T-helper 17 cell (primary cell): ENCODE measurements at places on chromosomes 2 and 18.

- H3K27ac ChIP-seq: no peak overlapping the region
- H3K27me3 ChIP-seq: peaks cover 45% of the 10 kb centered on the region
- H3K4me1 ChIP-seq: peaks cover 2% of the 10 kb centered on the region
- DNase-seq: no peak
Observed at GRCh38 chr2:224325941-224326340, 76.0 kb downstream of the FAM124B start.

DNA sequence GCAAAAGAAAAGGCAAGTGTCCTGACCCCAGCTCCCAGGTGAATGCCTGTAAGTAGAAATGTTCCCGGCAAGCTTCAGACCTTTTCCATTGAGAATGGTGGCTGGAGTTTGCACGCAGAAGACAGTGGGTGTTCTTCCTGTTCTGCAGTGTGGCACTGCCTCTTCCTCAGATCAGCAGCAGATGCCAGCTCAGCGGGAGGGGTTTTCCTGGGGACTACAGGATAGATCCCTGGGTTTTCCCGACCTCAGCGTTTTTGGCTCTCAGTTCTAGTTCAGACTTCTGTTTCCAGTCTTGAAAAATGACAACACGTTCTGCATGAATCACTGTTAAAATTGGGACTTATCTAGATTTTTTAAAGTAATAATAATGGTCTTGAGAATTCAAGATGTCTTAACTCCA, 39.2 kb downstream of the GRHL1 start:
- no peak for DNase-seq
- no peak overlapping the region for H3K27ac ChIP-seq
- peaks cover 10% of the 10 kb centered on the region for H3K4me1 ChIP-seq
- H3K4me3 ChIP-seq: no peak overlapping the region
- H3K36me3 ChIP-seq: no peaks in the 10 kb centered on the region
- H3K27me3 ChIP-seq: peaks cover 14% of the 10 kb centered on the region

GRCh38 chr2:165833156-165833555, 39.1 kb upstream of the GALNT3 start:
- no peak for DNase-seq
- no peak overlapping the region for H3K27ac ChIP-seq
- H3K4me1 ChIP-seq: no peaks in the 10 kb centered on the region
- H3K36me3 ChIP-seq: no peaks in the 10 kb centered on the region
- H3K4me3 ChIP-seq: no peak overlapping the region
- no peaks in the 10 kb centered on the region for H3K27me3 ChIP-seq

- no peaks in the 10 kb centered on the region for H3K36me3 ChIP-seq
- DNase-seq: no peak
- no peak overlapping the region for H3K4me3 ChIP-seq
- no peak overlapping the region for H3K27ac ChIP-seq
- H3K27me3 ChIP-seq: no peaks in the 10 kb centered on the region
Observed at GRCh38 chr2:59084326-59084725, 843.2 kb upstream of the FANCL start.

GRCh38 chr2:53183581-53183980, 584.0 kb upstream of the CHAC2 start:
- peaks cover 17% of the 10 kb centered on the region for H3K4me1 ChIP-seq
- H3K36me3 ChIP-seq: no peaks in the 10 kb centered on the region
- H3K4me3 ChIP-seq: no peak overlapping the region
- no peak for DNase-seq
- H3K27ac ChIP-seq: no peak overlapping the region

- H3K4me1 ChIP-seq: peaks cover 8% of the 10 kb centered on the region
- no peak overlapping the region for H3K4me3 ChIP-seq
- no peaks in the 10 kb centered on the region for H3K36me3 ChIP-seq
- H3K27ac ChIP-seq: no peak overlapping the region
- DNase-seq: no peak
Observed at GRCh38 chr2:7665880-7666279, 748.7 kb downstream of the RNF144A start.

DNA sequence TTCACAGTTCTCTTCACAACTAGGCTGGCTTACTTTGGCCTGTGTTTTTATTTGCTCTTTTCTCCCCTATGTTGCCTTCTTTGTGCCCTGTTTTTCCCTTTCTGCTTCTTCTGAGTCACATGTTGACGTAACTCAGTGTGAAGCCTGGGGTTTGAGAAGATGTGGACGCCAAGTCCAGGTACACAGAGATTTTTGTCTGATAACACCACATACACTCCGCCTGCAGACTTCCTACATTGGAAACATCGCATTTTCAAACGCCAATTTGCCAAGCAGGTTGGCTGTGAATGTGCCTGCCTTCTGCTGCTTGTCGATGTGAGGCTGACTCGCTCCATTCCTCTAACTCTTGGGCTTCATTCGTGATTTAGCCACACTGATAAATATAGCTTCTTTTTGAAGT, 62.6 kb upstream of the FN1 start:
- peaks cover 31% of the 10 kb centered on the region for H3K27me3 ChIP-seq
- no peak for DNase-seq
- no peak overlapping the region for H3K27ac ChIP-seq
- peaks cover 2% of the 10 kb centered on the region for H3K36me3 ChIP-seq
- H3K4me1 ChIP-seq: no peaks in the 10 kb centered on the region

DNA sequence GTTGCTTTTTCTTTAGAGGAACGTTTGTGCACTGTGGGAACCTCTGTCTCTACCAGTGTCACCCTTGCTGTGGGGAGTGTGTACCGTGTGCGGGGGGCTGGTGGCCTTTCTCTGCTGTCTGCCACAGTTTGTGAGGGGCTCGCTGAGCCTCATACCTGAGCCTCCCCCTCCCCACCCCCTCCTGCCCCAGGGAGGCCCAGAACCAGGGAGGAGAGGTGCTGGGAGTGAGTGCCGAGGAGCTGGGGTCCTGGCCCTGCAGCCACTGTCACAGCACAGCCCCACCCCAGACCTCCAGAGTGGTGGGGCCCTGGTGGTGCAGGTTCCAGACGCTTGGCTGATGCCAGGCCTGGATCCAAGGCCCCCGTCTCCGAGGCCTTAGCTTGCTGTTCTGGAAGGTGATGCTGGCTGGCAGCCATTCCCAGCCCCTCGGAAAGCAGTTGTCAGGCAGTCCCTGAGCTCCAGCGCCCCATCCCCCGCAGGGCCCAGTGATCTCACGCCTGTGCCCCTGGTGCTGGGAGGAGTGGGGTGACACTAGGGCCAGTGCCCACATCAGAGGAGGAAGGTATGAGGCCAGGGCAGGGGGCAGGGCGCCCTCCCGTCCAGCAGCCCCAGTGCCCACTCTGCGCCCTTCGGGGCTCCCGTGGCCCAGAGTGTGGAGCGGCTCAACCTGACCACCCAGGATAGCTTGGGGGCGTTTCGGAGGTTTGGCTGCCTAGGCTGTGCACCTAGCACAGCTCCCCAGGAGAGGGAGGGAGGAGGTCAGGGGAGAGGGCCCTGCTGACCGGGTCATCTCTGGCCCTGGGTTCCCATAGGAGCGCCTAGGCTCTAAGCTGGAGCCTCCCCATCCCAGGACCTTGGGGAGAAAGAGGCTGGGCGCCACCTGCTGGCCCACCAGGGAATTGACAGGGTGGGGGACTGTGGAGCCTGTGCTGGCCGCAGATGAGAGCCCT, 53.0 kb upstream of the ALPP start:
- H3K4me3 ChIP-seq: no peak overlapping the region
- H3K27me3 ChIP-seq: no peaks in the 10 kb centered on the region
- no peaks in the 10 kb centered on the region for H3K36me3 ChIP-seq

- no peaks in the 10 kb centered on the region for H3K4me1 ChIP-seq
- no peak overlapping the region for H3K4me3 ChIP-seq
- peaks cover 13% of the 10 kb centered on the region for H3K27me3 ChIP-seq
- H3K27ac ChIP-seq: no peak overlapping the region
Observed at GRCh38 chr2:175729049-175729706, 272.9 kb downstream of the LNPK start.

DNA sequence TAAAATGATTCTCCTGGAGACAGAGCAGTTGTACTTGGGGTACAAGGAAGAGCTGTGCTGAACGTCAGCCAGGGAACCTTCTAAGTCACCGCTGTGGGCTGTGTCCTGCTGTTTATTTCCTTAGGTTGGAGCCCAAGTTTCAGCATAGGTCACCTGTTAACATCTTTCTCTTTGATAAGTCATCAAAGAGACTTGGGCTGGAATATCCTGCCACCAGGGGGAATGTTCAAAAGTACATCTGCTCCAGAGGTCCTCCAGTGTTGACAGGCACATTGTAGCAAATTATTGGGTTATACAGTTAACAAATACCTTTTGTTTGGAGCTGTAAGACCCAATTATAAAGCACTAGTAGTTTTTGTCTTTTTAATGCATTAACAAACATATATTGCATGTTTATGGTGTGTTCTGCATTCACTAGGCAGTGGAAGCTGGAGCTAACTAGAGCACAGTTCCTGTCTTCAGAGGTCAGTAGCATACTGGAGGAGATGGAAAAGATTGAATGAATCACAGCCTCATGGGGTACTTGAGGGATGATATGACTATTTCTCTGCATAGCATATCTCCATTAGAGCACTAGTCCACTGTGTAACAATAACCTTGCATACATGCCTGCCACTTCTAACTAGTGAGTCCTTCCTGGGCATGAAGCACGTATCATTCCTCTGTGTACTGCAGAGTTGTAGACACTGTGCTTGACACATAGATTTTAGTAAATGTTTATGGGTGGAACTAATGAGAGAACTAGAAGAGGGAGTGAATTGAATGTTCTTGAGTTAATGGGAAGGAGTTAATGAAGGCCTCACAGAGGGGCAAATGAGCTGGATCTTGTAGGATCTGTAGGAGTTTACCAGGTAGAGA, 182.1 kb downstream of the AGAP1 start:
- no peak overlapping the region for H3K4me3 ChIP-seq
- no peak for DNase-seq
- H3K27ac ChIP-seq: no peak overlapping the region

GRCh38 chr2:119657466-119658145, 21.4 kb upstream of the TMEM177 start:
- peaks cover 2% of the 10 kb centered on the region for H3K36me3 ChIP-seq
- peaks cover 7% of the 10 kb centered on the region for H3K4me1 ChIP-seq
- no peak overlapping the region for H3K4me3 ChIP-seq
- no peak overlapping the region for H3K27ac ChIP-seq
- DNase-seq: no peak
- peaks cover 25% of the 10 kb centered on the region for H3K27me3 ChIP-seq

- H3K36me3 ChIP-seq: no peaks in the 10 kb centered on the region
- DNase-seq: peak; percentile 10
- peaks cover 37% of the 10 kb centered on the region for H3K27me3 ChIP-seq
- no peak overlapping the region for H3K4me3 ChIP-seq
- H3K27ac ChIP-seq: no peak overlapping the region
Observed at GRCh38 chr2:215931256-215931903, 82.0 kb downstream of the MREG start.

DNA sequence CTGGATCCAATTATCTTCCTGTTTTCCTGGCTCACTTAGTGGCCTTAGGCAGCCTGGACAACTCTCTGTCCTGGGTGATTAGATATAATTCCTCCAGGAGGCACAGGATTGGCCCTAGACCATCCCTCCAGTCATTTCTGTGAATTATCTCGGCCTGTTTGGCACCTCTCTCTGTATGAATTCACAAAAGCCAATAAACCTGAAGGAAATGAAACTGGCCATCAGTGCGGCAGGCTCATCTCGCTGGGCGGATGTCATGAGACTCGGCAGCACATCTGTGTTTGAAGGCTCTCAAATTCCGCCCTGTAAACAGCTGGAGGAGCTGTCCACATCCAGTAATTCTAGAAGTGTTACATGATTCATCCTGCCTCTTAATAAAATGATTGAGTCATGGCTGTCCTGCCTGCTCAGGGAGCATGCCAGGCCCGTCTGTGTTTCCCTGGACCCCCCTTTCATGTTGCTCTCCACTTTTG, 38.6 kb downstream of the ACOXL start:
- H3K27ac ChIP-seq: no peak overlapping the region
- no peak for DNase-seq
- peaks cover 58% of the 10 kb centered on the region for H3K27me3 ChIP-seq
- no peaks in the 10 kb centered on the region for H3K36me3 ChIP-seq
- H3K4me1 ChIP-seq: no peaks in the 10 kb centered on the region
- no peak overlapping the region for H3K4me3 ChIP-seq

- H3K4me1 ChIP-seq: no peaks in the 10 kb centered on the region
- no peaks in the 10 kb centered on the region for H3K36me3 ChIP-seq
- no peaks in the 10 kb centered on the region for H3K27me3 ChIP-seq
- H3K27ac ChIP-seq: no peak overlapping the region
- H3K4me3 ChIP-seq: no peak overlapping the region
Observed at GRCh38 chr18:65523461-65523860, 227.4 kb upstream of the CDH7 start.

- peaks cover 4% of the 10 kb centered on the region for H3K4me1 ChIP-seq
- H3K27me3 ChIP-seq: no peaks in the 10 kb centered on the region
Observed at GRCh38 chr2:44230378-44230777, 44.9 kb upstream of the SLC3A1 start.

GRCh38 chr18:76932026-76932819, 109.9 kb downstream of the ZNF236 start:
- H3K27me3 ChIP-seq: no peaks in the 10 kb centered on the region
- peak overlapping the region; percentile 43 for H3K27ac ChIP-seq
- peaks cover 12% of the 10 kb centered on the region for H3K36me3 ChIP-seq
- H3K4me3 ChIP-seq: no peak overlapping the region
- no peak for DNase-seq
- H3K4me1 ChIP-seq: peaks cover 11% of the 10 kb centered on the region

GRCh38 chr18:49648326-49648725, 86.5 kb downstream of the LIPG start:
- no peak overlapping the region for H3K4me3 ChIP-seq
- peaks cover 4% of the 10 kb centered on the region for H3K4me1 ChIP-seq
- peaks cover 4% of the 10 kb centered on the region for H3K36me3 ChIP-seq
- no peak overlapping the region for H3K27ac ChIP-seq
- H3K27me3 ChIP-seq: peaks cover 16% of the 10 kb centered on the region

DNA sequence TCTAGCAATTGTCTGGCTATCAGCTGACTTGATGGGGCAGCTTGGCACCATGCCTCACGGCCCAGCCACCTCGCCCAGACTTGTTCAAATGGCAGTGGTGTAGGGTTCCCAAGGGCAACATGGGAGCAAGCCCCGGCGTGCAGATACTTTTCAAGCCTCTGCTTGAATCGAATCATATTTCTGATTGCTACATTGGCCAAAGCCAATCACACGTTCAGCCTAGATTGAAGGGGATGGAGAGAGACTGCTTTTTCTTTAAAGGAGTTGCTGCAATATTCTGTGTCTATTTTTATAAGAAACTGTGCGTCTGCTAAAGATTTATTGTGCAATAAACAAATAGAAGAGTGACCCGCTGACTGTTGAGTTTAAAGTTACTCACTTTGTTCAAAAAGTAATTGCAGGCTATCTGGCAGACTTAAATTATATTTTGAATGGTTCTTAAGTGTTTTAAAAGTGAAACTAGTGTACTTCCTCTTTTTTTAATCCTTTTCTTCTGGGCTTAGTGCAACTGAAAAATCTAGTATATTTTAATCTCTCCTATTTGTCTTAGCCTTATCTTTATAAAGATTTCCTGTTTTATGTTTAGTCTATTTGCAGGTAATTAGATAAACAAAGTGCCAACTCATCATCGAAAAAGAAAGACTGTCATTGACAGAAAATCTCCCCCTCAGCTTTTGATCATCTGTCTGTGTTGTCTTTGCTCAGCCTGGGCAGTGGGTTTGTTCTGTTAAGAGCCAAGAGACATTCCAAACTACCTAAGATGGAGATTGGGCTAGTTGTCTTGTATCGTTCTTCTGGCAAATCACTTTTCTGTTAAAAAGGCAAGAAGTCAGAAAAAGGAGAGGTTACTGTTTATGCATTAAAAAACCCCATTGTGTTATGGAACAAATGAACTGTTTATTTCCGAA, 156.1 kb downstream of the TPGS2 start:
- DNase-seq: no peak
- H3K4me1 ChIP-seq: peaks cover 4% of the 10 kb centered on the region
- peaks cover 42% of the 10 kb centered on the region for H3K27me3 ChIP-seq
